ENCODE measurements at places on chromosomes 7 and 10.

- no peak for DNase-seq
These were observed 517.1 kb upstream of the ANKRD30A start for GRCh38 chr10:36608251-36608650.

DNA sequence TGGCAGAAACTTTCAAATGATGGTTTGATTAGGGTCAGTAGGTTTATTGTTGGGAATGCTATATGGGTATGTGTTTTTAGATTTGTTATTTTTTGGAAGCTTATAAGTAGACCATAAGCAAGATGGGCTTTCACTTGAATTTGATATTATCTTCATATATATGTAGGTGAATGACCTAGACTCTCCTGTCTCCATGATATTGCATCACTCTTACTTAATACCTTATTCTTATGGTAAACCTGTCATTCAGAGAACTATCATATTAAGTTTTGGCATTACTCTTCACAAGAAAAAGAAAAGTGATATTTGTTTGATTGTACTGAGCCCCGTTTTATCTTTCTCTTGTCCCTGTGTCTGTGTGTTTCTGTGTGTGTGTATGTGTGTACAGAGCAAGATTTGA is 17.3 kb downstream of the HSPA14 start:
- no peak for DNase-seq

- DNase-seq = no peak
These were observed 66.3 kb downstream of the CYTH3 start for GRCh38 chr7:6205971-6206660.

DNA sequence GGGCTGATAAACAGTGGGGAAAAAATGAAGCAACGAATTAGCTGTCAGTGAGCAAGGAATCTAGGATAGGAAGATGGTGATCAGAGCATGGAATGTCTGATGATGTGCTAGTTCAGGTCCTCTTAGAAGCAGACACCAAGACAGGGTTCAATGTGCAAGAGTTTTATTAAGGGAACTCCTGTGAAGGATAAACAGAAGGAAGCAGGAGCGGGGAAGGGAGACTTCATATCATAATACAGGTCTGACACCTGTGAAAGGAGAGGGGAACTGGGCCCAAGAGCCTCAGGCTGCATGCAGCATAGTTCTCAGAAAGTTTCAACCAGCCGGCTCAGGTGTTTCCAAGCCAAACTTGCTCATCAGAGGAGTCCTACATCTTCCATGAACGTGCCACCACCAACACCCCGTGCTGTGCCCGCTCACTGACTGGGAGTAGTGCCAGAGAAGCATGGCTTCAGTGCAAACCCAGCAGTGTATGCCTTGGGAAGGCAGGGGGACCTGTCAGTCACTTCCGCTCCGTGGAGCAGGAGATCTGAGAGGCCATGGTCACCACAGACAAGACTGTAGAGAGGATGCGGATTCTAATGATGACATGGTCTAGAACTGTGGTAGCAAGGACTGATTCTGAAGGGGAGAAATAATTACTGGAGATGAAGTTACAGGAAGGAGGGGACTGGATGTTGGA is 45.8 kb downstream of the ZNF800 start:
- DNase-seq = no peak

DNA sequence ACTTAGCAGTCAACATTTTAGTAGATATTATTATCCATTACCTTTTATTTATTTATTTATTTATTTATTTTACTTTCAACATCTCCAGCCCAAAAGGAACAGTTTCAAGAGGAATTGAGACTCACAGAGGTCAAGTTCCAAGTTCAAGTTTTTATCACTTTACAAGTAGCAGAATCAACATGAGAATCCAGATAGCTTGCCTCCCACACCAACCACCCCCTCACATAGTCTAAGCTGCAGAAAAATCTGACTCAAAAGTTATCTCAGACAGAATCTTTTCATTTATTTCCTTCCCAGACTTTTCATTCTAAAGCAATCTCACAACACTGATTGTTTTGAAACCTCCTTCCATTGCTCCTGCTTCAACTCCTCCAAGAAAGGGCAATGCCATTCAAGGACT is 129.6 kb downstream of the GRM3 start:
- DNase-seq = no peak

GRCh38 chr10:26937371-26937770 is 76.6 kb upstream of the ABI1 start:
- DNase-seq = no peak

GRCh38 chr10:123262456-123262855 is 108.3 kb downstream of the BUB3 start:
- DNase-seq = no peak

DNA sequence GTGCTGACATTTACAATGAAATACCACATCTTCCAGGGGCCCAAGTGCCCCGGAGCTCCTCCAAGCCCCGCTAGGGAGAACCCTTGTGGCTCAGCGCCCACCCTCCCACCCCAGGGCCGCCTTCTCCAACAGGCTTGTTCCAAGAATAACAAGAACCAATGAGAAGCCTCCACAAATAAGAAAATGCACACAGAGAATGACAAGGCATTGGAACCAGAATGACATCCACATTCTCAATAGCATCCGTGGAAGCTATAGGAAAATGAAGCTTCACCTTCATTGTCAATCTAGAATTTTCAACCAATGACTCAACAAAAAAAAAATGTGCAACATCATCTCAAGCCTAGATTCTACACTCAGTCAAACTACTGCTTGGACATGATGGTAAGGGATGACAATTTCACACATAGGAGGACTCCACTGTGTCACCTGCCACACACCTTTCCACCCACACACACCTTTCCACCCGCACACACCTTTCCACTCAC is 50.4 kb upstream of the PPP2R2D start:
- no peak for DNase-seq

- DNase-seq = no peak
These were observed 3.0 kb downstream of the ASZ1 start for GRCh38 chr7:117424090-117424829.

DNA sequence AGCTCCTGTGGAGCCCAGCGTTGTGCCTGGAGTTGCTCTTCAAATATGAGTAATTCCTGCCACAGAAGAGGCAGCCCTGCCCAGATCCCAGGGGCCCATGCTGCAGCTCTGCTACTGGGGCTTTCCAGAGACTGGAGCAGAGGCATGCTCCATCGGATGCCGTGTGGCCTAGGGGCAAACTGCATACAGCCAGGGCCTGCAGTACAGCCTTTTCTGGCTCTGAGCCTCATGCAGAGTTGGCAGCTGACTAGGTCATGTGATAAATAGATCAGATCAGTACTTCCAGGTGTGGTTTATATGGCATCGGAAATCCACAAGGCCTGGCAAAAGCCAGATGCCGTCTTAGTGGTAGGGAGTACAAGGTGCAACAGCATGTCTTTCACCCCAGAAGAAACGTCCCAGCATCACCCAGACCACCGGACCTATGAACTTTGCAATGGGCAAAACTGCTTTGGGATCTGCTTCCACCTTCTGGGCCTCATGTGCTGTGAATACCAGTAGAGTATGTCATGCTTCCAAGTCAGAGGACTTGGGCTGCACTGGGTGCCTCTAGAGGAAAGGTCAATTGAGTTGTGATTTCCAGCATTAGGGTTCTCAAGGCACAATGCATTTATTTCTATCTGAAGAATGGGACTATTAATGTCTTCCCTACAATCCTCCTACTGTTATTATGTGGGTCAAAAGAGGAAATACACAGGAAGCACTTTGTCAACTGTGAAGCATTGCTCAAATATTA is 250.7 kb upstream of the ZNF32 start:
- DNase-seq = no peak

Measured in muscle of arm (tissue), 14 donors.